ENCODE measurements at places on chromosomes 4 and X.

- DNase-seq = no peak
These were observed 169.7 kb downstream of the PALLD start for GRCh38 chr4:168666531-168666930.

GRCh38 chr4:159349332-159349731 is 246.5 kb downstream of the RAPGEF2 start:
- DNase-seq = no peak

DNA sequence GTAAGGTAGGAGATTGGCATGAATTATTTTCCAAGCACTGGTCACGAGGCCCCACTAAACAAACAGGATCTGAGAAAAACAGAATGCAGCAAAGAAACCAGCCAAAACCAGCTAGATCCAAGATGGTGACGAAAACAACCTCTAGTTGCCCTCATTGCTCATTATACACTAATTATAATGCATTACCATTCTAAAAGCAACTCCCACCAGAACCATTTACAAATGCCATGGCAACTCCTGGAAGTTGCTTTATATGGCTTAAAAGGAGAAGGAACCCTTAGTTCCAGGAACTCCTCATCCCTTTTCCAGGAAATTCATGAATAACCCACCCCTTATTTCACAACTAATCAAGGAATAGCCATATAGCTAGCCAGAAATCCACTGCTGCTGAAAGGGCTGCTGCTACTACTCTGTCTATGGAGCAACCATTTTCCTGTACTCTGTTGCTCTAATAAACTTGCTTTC is 69.3 kb downstream of the ABCB7 start:
- DNase-seq = no peak

DNA sequence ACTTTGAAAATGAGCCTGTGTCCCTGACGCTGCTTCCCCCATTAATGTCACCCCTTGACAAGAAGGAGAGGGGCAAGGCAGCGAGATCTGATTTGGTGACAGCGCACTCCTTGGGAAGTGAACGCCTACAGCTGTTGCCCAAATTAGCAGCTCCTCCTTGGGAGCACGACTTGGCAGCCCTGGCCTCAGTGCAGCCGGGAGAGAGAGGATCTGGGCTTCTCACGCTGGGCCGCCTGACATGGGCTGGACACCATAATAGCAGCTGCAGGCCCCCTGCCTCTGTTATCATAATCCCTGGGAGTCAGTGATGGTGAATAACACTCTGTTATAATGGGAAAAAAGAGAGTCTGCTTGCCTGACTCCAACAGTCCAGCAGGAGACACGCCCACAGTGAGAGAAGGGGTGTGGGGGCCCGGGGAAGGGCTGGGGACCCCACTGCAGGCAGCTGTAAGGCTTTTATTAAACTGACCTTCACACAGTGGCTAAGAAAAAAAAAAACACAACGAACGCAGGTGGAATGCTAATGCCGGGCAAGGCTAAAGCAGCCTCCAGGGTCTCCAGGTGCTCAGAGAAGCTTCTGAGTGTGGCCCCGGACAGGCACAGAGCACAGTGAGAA is 73.3 kb downstream of the PSAPL1 start:
- no peak for DNase-seq

GRCh38 chr4:41977709-41978108 is 3.8 kb upstream of the DCAF4L1 start:
- DNase-seq = no peak

- no peak for DNase-seq
These were observed 4.7 kb upstream of the NEUROG2 start for GRCh38 chr4:112520598-112521122.

DNA sequence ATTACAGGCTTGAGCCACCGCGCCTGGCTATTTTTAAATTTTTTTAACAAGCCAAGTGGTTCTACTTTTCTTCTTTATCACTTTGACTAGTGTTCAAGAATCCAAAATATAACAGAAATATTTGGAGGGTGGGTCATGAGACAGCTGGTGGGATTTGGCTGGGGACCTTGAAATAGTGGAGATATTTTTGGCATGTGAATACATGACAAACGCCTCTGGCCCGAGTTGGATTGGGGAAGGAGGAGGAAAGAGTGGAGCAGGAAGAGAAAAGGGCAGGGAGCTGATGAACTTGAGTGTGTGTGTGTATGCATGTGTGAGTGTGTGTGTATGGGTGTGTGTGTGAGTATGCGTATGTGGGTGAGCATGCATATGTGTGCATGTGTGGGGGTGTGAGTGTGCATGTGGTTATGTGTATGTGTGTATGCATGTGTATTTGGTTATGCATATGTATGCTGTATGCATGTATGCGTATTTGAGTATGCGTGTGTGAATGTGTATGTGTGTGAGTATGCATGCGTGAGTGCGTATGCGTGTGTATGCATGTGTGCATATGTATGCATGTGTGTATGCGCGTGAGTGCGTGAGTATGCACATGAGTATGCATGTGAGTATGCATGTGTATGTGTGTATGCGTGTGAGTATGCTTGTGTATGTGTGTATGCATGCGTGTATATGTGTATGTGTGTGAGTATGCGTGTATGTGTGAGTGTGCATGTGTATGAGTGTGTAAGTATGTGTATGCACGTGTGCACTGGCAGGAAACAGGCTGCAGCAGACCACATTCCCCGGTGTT is 49.6 kb downstream of the JADE1 start:
- DNase-seq = no peak

DNA sequence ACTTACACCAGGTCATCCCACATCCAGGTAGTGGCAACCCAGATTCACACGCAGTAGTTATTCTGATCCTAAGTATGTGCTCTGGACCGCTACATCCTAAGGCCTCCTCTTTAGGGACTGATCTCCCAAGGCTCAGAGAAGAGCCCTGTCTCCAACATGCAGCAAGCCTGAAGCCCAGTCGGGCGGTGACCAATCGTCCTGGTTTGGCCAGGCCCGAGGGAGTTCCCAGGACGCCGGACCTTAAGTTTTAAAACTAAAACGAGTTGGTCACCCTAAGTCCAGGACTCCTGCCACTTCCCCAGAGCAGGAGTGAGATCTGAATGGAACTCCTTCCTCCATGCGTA is 385 bp downstream of the LYAR start:
- no peak for DNase-seq

DNA sequence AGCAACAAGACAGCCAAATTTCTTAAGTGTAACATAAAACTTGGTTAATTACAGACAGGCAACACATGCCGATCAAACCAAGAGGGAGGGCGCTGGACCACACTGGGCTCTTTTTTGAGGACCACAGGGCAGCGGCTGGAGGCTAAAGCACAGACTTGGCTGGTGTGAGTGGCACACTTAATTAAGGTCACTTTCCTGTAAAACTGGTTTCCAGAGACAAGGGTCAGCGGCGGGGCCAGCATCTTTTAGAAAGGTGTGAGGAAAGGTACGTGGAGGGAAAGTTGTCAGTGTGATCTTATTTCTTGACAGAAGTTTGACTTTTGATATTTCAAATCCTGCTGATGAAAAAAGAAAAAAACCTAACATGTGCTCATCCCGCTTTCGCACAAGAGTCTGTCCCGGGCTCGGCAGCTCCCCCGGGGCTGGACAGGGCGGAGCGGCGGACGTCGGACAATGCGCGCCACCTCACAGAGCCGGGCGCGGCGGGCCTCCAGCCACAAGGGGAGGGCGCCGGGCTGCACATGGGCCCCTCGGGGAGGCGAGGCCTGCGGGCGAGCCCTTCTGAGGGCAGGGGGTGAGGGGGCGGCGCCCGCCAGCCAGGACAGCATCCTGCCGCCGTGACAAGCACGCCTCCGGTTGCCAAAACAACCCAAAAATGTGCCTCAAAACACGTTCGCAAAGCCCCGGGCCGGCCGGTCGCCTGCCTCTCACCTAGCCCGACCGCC is 660 bp upstream of the HSPA4L start:
- no peak for DNase-seq

DNA sequence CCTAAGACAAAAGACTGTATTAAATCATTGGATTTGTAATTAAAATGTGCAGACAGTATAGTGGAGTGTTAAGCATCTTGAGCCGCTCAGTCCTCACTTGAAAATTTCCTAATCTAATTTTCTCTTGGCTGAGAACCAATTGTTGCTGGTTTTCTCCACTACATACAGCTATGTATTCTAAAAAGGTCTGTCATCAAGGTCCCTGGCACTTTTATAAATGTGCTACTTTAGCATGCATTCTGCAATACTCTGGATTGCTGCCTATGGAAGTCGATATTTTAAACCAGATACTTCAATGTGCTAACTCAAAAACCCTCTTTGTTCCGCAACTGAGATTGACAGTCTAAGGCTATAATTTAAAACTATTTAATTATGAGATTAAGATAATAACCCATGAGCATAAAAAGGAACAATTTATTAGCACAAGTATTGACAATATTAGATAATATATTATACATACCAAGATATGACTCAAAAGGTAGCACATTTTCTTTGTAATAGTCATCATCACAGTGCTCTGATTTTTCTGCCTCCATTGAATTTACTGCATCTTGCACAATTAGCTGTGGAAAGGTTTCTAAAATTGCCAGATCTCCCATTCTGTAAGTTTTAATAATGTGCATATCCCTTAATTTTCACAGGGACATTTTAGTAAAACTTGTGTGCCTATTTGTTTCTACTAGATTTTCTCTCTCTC is 815.1 kb downstream of the ADGRL3 start:
- no peak for DNase-seq

- DNase-seq = no peak
These were observed 102.1 kb upstream of the MID1IP1 start for GRCh38 chrX:38699121-38699520.

DNA sequence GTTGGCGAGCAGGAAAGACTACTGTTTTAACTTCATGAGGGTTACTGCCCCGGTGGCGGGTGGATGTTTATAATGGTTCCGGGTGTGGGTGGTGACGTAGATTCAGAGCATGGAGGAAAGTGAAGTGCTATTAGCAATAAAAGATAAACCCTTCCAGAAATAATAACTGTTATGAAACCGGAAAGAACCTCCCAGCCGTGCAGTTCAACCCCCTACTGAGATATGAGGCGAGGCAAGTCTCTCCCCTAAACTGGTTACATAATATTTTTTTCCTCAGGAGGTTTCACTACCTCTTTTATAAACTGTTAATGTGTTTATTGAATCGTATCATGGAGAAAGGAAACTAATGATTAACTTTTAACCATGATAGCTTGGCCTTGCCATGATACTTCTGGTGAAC is 33.9 kb upstream of the STIM2 start:
- DNase-seq = no peak

Data from CD4-positive, alpha-beta T cell (primary cell).